ENCODE measurements at places on chromosomes 4 and X.

- DNase-seq = no peak
These were observed 40.1 kb upstream of the HELT start for GRCh38 chr4:184978211-184978610.

DNA sequence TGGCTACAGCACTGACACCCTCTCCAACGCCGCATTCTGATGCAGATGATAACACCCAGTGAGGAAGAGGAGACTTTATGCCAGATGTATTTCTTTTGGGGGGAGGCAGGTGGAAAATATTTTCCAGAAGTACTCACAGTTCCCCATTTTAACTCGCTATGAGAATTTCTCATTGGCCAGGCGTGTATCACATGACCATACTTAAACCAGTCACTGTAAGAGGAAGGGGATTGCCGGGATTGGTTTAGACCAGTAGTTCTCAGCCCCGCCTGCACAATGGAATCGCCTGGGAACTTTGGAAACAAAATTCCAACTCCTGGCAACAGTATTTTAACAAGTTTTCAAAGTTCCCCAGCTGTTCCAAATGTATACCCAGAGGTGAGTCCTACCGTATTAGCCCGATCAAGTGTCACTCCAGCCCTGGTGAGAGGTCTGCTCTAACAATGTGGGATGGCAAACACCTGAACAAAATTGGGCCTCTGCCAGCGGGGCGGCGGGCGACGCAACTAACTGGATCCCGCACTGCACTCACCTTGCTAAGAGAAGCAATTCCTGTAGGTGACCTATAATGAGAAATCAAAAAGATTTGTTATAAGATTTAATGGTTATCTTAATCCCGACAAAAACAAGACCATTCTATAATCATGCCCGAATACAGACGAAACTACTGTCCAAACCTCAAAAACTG lies 2.9 kb upstream of the MSL3 start:
- DNase-seq = no peak

- DNase-seq = no peak
These were observed 2.8 kb downstream of the TIGD2 start for GRCh38 chr4:89114100-89114499.

- DNase-seq = no peak
These were observed 43.4 kb downstream of the ZNF182 start for GRCh38 chrX:47960406-47960805.

DNA sequence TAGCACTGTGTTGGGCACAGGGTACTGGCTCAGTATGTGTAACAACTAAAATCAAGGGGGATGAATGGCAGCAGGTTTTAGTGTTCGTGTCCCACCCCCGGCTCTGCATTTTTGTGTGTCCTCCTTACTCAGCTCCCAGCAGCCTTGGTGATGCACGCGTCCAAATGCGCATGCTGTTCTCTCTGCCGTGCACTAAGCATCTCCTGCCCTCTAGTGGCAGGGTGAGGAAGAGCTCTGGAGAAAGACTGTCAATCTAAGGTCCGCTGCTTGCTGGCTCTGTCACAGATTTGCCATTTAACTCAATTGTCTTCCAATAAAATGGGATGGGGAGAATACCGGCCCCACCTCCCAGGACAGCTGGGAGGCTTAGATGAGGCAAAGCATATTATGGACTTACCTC lies 61.4 kb downstream of the WFS1 start:
- DNase-seq = no peak

DNA sequence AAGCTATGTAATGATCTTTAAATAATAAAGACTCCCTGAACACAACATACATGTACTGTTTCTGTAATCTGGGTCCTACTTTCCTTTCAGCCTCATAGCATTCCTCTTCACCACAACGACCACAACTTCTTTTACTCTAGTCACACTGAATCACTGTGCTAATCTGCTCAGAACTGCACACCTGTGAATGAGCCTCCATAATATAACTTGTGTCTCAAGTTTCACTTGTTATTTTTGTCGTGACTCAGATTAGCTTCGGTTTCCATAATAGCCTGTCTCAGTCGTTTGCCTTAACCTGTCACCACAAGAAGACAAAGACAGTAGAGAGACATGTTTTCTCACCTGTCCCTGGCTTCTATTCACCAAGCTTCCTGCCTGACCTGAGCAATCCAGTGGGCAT lies 61.8 kb downstream of the MAGED1 start:
- DNase-seq = no peak

GRCh38 chr4:174292473-174292872 lies 8.8 kb downstream of the CEP44 start:
- no peak for DNase-seq

DNA sequence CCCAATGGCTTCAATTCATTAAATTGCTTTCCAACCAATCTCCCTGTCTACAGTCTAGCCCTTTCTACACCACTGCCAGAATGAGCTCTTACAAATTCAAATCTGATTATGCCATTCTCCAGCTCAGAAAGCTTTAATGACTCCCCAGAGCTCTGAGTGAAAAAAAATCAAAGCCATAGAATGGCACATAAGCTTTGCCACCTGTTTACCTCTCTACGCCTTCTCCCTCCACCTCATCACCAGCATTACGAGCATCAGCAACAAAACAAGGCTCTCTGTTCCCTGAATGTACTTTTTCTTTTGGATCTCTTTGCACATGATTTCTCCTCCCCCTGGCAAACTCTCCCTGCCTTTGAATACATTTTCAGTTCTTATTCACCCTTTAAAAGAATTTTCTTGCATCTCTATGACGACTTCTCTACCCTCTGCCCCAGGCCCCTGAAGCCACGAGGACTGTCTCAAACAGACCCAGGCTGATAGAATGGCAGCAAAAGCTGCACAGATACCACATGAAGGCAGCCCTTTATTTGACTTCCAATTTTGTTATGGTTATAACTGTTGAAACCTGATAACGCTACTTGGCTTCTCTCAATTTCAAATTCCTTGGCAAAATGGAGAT lies 516.0 kb downstream of the PCDH7 start:
- peak; percentile 55 for DNase-seq

DNA sequence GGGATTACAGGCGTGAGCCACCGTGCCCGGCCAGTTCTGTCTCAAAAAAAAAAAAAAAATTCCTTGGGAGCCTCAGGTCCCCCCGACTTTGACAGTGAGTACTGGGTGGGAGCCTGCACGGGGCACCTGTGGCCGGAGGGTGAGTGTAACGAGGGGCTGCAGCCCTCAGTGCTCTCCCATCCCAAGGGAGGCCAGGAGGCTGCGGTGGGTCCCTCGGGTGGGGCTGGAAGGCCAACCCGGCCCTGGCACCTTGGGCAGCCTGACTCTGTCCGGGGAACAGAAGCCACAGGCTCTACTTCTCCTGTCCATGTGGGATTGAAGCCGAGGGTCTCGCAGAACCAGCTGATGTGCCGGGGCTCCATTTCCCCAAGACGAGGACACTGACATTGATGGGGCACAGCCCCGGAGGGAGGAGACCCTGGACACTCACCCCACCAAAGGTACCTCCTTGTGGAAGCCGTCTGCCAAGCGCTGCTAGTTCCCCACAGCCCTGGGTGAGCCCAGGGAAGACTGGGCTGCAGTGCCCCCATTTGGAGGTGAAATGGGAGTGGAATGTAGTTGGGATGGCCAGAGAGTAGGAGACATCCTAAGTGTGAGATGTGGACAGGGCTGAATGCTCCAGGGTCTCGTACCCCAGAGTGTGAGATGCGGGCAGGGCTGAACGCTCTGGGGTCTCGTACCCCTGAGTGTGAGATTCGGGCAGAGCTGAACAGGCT lies 2.3 kb upstream of the SLC26A1 start:
- no peak for DNase-seq

GRCh38 chr4:72900952-72901351 lies 168.6 kb downstream of the COX18 start:
- DNase-seq = no peak

DNA sequence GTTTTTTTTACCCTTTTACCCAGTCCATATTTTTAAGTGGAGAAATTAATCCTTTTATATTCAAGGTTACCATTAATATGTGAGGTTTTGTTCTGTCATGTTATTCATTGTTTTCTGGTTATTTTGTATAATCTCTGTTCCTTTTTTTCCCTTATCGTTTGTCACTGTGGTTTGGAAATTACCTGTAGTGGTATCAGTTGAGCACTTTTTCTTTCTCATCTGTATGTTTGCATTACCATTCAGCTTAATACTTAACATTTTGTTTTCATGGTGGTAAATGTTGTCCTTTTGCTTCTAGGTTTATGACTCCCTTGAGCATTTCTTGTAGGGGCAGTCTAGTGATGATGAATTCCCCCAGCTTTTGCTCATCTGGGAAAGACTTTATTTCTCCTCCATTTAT lies 6.6 kb downstream of the ETDC start:
- DNase-seq = no peak

DNA sequence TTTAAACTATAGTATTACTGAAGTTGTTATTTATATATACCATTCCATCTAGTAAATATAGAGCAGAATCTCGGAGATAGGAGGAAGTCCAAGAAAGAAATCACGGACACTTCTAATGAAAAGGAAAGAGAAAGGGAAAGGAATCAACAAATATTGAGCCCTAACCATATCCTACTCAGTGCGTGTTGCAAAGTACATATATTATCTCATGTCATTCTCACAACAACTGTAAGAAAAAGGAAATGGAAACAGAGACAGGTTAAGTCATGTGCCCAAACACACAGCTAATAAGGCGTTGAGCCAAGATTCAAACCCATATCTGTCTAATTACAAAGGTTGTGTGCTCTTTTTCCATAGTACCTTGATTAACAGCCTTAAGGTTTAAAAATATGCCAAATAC lies 16.0 kb downstream of the HTR2C start:
- DNase-seq = no peak

- DNase-seq = no peak
These were observed 189.9 kb downstream of the INPP4B start for GRCh38 chr4:142656178-142656577.

GRCh38 chr4:137659431-137659830 lies 127.1 kb upstream of the PCDH18 start:
- no peak for DNase-seq

GRCh38 chr4:134807231-134807745 lies 605.7 kb upstream of the PABPC4L start:
- no peak for DNase-seq

DNA sequence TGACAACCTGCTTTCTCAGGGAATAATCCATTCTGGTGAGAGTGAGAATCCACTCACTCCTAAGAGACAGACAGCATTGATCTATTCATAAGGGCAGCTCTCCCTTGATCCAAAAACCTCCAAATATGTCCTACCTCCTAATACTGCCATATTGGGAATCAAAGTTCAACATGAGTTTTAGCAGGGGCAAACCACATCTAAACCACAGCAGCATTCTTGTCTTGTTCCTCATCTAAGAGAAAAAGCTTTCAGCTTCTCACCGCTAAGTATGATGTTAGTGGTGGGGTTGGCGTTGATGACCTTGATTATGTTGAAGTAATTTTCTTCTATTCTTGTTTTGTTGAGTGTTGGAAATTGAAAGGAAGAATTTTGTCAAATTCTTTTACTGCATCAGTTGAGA lies 69.6 kb downstream of the SERTM2 start:
- DNase-seq = no peak

DNA sequence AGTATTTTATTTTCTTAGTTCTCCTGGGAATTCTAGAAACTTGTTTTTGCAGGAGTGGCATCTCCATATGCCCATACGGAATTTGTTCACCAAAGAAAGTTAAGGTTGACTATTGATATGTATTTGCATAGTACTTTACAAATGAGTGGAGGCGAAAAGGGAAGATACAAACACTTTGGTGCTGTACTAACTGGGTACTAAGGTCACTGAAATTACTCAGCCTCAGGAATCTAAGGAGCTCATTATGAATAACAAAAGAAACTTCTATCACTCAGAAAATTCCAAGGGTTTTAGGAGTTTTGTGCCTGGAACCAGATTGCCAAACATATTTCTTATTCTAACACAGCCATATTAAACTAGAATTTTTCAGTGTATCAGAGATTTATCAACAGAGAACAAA lies 27.4 kb upstream of the TMPRSS11B start:
- no peak for DNase-seq

- no peak for DNase-seq
These were observed 1049.1 kb upstream of the TENM3 start for GRCh38 chr4:181194096-181194495.

DNA sequence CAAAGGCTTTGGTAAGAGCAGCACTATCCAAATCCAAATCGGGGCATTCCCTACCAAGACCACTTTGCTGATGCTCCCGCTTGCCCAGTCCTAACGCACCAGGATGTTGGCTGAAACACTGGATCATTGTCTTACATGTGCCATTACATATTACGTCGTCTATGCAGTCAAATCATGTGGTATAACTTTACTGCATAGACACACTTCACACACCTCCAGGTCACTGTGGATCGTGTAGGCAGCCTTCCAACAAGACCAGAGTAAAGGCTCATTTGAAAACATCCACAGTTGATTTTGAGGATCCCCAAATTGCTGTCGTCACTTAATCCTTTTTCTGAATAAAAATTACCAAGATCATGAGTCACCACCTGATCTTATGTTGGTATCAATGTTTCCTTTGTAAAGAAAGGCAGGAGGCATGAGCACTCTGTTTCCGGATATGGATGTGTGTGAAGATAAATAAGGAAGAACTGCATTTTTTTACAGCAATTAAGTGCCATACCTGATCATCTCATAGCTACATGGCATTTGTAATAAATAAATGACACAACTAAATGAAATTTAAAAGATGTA lies 18.5 kb downstream of the TENM3 start:
- DNase-seq = no peak

- DNase-seq = no peak
These were observed 102.7 kb downstream of the SPCS3 start for GRCh38 chr4:176422511-176422910.

DNA sequence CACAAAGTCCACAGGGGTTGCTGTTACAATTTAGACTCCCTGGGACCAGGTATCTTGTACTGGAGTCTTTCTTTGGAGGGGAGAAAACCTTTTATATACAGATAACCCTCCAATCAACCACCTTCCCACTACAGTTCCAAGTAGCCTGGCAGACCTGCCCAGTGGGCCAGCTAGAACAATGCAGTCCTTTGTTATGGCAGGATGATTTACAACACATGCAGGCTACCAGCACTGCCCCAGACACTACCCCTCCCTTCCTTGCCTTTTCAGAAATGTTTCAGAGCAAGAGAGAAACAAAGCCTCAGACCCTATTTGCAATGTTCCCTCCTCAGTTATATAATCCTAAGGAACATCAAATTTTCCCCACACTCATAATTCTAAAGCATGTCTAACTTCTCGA lies 11.1 kb downstream of the RASL11B start:
- peak; percentile 13 for DNase-seq

GRCh38 chr4:8573266-8573665 lies 6.9 kb upstream of the GPR78 start:
- DNase-seq = no peak

- DNase-seq = no peak
These were observed at the start of gene CLIC2 for GRCh38 chrX:155334486-155335336. CLIC2 (minus strand) TSS chrX:155334614; CDS start chrX:155334427, 187 bp downstream.
